RKO (cell line): ENCODE measurements at places on chromosomes 1 and 21.

DNA sequence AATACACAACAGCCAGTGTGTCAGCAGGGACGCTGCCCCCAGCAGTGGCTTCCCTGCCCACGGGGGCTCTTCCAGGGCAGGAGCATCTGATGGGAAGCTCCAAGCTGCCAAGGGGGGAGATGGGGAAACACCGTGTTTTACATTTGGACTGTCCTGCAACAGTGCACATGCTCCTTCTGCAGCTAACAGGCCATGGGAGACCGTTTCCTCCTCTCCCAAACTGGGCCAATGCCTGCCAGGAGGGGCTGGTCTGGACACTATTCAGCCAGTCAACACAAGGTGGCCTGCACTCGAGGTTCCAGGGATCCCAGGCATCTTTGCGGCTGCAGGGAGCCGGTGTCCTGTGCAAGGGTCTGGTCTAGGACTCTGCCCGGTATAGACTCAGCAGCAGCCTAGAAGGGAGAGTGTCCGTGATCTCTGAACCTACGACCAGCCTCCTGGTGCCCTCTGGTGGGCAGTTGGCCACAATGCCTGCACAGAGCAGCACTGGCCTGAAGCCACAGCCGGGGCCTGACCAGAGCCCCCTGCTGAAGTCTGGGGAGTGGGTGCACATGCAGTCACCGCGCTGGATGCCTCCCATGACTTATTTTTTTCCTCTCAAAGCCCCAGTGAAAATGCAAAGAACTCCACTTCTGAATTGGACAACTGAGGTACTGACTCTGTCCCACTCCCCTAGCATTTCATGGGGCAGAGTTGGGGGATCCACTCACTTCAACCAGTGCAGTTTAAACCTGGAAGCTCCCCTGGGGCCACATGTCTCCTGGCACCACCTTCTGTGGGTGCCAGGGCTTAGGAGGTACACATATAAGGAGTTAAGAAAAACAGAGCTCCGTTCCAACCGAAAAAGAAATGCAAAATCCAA lies 33.3 kb downstream of the RCC2 start:
- peak; percentile 56 for DNase-seq

- no peak for DNase-seq
These were observed 88.3 kb upstream of the SELENON start for GRCh38 chr1:25711555-25712298.

DNA sequence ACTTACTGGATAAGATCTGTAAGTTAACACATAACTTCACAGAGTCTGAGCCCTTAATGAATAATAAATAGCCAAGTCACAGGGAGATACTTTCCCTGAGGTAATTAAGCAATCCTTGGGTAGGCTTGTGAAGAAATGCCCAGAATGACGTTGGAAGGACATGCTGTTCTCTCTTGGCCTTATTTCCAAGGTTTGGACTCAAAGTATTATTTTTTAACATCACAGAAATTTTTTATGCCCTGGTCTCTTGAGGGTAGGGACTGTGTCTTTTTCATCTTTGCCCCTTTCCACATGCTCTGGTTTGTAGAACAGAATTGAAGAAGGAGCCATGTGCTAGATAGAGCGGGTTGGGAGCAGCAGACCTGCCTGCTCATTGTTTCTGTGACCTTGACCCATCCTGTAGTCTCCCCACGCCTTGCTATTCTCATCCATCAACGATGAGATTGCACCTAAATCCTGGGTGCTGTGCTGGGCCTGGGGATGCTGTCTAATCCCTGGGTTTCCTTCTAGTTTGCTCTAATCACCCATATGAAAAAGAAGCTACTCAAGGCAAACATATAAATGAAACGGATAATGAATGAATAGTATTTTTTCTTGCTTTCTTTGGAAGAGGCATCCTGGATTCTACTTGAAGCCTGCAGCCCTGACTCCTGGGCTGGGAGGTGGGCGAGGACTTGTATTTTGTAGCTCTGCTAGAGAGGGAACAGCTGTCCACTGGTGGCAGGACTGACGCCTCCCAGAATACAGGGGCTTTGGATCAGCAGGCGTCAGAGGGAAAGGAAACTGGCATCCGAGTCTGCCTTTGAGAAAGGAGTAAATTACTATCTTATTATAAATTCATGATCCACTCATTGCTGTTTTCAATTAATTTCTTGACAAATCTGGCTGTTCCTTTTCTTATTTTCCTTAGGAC lies 17.5 kb upstream of the LAMTOR5 start:
- DNase-seq, result no peak

DNA sequence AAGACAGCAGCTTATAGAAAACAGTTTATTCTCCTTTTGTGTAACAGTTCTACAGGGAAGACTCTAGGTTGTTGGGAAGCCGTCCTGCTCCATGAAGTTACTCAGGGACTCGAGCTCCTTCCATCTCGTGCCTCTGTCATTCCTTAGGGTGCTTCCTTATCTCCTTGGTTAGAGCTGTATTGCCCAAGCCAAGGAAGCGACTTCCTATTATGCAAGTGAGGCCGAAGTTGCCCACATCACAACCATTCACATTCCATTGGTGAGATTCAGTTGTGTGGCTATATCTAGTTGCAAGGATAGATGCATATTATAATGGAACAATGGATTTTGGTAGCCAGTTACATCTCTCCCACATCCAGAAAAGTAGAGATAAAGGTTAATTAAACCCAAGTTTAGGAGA lies 9.0 kb downstream of the GSTM5 start:
- DNase-seq, result no peak

GRCh38 chr1:147463022-147463421 lies 78.3 kb upstream of the BCL9 start:
- DNase-seq, result no peak

DNA sequence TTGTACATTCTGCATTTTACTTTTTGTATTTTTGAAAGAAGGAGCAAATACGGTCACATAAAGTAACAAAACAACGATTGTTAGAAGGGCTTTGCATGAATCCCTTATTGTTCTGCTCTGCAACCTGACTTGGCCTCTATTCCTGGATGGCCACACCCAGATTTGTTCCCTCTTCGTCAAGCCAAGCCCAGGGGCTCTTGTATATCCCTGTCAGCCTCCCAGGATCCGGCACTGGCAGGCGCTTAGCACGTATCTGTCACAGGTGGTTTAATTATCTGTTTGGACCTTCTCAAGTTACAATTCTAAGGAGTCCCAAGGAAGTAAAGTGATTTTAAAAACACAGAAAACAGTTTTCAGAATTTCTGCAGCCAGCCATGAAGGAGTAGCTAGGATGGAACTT lies 28.0 kb downstream of the CRYAA start:
- no peak for DNase-seq

DNA sequence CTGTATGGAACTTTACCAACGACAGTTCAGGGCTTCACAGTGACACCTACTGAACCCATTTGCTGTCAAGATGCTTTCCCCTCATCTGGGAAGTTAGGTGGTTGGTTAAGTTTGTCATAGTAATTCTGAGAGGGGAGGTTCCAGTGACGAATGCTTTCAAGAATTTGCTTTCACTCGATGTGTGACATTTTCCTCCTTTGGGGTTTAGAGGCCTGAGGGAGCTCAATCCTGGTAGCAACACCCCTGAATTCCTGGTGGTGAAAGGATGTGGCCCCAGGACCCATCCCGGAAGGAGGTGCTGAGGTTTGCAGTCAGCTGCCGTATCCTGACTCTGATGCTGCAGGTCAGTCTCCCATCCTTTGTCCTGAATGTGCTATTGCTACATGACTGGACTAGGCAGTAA lies 2.8 kb downstream of the PIGV start:
- DNase-seq, result no peak

GRCh38 chr1:93453911-93454310 lies 6.0 kb downstream of the FNBP1L start:
- peak; percentile 39 for DNase-seq

DNA sequence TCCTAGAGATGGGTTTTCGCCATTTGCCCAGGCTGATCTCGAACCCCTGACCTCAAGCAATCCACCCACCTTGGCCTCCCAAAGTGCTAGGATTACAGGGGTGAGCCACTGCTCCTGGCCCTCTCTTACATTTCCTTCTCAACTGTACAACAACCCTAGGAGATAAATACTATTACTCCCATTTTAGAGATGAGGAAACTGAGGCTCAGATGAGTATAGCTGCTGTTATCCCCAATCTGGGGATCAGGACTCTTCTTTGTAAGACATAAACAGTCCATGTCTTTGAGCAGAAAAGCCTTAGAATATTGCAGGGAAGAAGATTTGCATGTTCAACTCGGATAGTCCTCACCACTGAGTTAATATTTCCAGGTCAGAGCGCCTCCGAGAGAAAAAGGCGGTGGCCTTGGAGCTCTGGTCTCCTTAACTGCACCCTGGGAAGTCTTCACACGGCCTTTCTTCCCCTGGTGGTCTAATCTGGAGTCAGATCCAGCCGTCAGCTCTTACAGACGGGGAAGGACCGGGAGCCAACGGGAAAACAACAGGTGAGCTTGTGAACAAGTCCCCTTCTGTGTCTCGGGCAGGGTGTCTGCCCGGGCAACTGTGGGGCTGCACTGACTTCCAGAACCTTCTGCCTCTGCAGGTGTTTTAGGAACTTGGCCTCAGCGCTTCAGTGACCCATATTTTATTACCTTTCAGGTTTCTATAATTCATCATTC lies 5.9 kb upstream of the OLIG1 start:
- DNase-seq, result no peak

DNA sequence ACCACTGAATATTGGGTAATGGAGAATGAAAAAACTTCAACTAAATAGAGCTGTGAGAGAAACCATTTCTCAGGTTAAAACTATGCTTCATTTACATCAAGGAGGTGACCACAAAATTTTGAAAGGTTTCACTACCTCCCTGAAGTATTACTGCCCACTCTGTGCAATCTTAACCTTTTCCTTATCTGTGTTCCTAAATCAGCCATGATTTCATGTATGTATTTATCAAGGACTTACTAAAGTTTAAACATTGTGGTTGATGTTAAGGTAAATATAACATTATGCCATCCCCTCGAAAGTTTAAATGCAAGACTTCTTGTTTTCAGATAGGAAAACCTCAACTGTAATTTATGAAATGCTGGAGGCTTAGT lies 84.4 kb downstream of the CLEC20A start:
- DNase-seq, result no peak

GRCh38 chr1:186195377-186195931 lies 179.6 kb downstream of the TPR start:
- DNase-seq, result no peak

DNA sequence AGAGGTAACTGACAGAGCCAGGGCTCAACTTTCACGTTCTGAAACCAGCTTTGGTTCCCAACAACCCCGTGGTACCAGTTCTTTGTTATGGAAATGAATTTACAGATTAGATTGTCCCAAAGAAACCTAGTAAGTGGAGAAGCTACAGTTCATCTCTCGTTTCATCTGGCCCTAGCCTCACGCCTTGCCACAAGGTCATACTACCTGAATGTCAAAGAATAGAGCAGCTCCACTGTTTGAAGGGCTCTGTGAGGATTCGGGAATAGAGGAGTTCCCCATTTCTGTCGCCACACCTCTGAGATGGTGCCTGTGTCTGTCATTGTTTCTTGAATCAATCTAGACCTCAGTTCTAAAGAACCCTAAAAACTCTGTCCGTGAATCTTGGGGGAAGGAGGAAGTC lies 15.0 kb upstream of the CDC42 start:
- DNase-seq, result no peak

- no peak for DNase-seq
These were observed at the start of gene FMN2 for GRCh38 chr1:240091614-240092300. Gene FMN2, plus strand, starts transcription at chr1:240091883. Its CDS starts 227 bp downstream, at chr1:240092110.

DNA sequence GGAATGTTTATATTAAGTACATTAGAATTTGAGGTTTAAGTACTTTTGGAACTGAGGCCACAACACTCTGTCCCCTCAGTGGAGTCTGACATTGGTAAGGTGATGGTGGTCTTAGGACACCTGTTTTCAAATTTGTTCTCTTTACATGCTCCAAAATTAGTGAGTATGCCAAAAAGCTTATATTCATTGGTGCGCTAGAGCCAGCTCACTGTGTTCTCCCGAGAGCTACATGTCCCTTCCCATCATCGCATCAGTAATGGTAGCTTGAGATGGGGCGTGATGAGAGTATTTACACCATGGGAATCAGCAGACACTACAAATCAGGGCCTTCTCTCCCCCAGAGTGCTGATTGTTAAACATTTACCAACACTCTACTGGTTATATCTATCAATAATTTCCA lies 19.5 kb downstream of the ETS2 start:
- no peak for DNase-seq

DNA sequence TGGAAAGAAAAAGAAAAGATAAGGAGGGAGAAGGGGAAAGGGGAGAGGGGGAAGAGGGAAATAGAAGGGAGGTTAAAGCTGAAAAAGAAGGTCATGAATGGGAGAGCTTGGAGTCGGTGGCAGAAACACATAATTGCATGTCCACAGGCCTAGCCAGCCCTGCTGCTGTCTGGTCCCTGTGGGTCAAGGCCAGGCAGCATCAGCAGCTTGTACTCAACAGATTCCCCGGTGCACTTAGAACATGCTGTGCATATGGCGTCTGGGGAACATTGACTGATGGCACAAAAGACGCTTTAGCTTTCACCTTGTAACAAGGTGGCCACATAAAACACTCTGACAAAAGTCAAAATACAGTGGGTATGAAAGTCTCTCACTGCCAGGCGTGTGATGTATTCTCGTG lies 25.9 kb downstream of the COG2 start:
- no peak for DNase-seq

DNA sequence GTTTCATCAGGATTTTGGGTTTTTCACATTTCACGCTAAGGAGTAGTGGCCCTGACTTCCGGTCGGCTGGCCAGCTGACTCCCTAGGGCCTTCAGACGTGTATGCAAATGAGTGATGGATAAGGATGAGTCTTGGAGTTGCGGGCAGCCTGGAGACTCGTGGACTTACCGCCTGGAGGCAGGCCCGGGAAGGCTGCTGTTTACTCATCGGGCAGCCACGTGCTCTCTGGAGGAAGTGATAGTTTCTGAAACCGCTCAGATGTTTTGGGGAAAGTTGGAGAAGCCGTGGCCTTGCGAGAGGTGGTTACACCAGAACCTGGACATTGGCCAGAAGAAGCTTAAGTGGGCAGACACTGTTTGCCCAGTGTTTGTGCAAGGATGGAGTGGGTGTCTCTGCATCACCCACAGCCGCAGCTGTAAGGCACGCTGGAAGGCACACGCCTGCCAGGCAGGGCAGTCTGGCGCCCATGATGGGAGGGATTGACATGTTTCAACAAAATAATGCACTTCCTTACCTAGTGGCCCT lies 23.1 kb upstream of the TNFRSF1B start:
- peak; percentile 98 for DNase-seq

DNA sequence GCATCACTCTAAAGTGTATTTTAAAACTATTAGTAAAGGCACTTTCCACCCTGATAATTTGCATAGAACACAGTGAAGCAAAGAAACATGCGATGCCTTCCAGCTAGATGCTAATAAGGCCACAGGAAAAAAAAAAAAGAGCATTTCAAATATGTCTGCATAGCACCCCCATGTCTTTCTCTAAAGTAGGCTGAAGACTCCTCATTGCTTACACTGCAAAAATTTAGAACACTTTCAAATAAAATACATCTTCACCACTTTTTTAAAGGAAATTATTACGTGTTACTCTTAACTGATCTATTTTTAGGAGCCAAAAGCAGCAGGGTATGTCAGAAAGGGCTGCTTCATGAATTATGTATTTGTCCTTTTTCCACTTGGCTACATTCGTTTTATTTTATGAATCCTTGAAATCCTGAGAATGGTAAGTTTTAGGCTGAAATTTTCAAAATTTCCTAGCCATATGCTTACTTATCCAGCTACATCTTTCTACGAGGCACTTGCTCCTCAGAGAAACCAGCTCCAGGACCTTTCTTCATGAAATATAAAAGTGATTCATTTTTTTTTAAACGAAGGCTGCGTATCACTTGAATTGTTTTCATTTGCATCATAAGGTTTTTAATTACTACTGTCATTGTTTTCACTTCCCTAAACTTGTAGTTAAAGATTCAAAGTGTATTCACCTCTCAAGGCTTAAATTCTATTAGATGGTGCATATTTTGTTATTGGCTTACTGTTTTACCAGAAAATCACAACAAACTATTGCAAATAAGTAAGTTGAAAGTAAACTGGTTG lies 513.0 kb downstream of the PTPRC start:
- no peak for DNase-seq
